Fibroblast of upper back skin (primary cell): ENCODE measurements at places on chromosomes 5 and 9.
A peak's percentile ranks its signal among the peaks of the same experiment; 100 is the strongest.

DNA sequence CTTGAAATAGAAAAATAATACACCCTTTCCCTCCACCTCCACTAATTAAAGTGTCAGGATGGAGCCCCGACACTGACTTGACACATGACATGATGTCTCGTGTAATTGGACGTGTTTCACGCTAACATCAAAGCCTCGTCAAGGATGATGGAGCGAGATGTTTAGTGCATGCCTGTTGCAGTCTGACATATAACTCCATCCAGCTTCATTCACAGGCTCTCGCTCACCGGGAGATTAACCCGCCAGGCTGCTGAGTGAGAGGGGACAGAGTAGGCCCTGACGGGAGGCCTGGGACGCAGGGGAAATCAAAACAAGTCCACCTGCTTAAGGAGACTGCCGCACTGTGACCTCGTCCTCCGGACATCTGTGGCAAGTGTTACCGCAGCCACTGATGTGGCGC lies 263.5 kb downstream of the SLIT3 start:
- DNase-seq, result no peak

- no peak for DNase-seq
These were observed 154.5 kb downstream of the YIPF5 start for GRCh38 chr5:144015961-144016360.

GRCh38 chr5:156201788-156202403 lies 125.1 kb upstream of the SGCD start:
- peak; percentile 92 for DNase-seq

DNA sequence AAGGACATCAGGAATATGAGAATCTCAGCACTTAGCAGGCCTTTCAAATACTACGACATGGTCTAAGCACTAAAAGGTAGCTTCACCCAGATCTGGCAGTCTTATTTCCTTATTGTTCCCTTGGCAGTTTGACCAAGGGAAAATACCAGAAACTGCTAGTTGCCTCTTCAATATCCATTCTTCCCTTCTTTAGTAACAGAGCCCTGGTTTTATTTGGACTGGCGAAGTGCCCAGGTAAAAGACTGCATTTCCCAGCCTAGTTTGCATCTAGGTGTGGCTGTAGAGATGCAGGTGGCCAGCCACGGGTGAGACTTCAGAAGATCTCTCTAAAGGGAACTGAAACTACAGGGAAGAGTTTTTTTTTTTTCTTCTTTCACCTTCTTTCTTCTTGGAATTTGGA lies 21.6 kb downstream of the DMRT2 start:
- DNase-seq, result no peak

- no peak for DNase-seq
These were observed 46.1 kb downstream of the PRR16 start for GRCh38 chr5:120510098-120510637.

DNA sequence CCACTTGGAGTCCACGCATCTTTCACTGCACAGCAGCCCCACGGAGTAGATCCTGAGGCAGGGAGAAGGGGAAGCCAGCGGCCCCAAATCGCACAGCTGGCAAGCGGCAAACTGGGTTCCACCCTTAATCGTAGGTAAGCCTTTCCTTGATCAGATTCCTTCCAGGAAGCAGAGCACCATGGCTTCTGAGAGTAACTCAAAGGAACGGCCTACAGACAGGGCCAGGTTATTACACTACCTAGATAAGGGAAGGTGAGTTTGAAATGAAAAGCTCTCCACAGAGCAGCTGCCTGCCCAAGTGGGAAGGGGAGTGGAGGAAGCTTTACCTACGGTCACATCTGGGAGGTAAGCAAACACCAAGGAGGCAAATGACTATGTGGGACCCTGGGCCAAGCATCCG lies 7.9 kb downstream of the DAP start:
- DNase-seq, result no peak

DNA sequence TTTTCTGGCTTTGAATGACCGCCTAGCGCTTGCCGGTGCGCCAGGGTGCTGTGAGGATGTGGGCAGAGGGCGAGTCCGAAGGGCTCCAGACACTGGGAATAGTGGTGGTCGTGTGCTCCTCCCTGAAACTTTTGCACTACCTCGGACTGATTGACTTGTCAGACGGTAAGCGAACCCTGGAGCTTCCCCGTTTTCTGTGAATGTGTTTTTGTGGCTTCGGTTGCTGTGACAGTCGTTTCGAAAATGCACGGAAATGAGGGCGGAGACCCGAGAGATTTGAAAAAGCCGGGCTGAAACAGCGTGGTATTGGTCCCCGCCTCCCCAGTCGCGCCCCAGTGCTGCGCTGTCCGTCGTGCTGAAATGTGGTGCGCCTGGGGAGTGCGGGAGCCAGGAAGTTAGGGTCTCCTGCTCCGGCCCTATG lies 102.5 kb upstream of the GABRP start:
- DNase-seq, result peak; percentile 37

GRCh38 chr5:158541536-158542297 lies 558.0 kb downstream of the EBF1 start:
- no peak for DNase-seq

DNA sequence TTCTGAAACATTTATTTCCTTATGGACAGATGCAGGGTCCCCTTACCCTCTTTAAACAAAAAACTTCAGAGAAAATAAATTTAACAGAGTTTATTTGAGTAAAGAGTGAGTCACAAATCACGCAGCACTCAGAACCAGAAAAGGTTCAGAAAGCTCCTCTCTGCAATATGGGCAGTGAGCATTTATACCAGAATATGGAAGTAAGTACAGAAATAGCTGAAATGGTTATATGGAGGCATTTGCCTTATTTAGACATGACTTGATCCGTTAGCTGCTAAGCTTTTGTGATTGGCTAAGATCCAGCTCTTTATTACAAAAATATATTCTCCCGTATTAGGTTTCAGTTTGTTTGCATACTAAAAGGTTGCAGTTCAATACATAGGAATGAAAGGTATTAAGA lies 1554.1 kb downstream of the EFNA5 start:
- DNase-seq, result peak; percentile 12

GRCh38 chr5:64437496-64437895 lies 68.3 kb upstream of the RGS7BP start:
- DNase-seq, result no peak

DNA sequence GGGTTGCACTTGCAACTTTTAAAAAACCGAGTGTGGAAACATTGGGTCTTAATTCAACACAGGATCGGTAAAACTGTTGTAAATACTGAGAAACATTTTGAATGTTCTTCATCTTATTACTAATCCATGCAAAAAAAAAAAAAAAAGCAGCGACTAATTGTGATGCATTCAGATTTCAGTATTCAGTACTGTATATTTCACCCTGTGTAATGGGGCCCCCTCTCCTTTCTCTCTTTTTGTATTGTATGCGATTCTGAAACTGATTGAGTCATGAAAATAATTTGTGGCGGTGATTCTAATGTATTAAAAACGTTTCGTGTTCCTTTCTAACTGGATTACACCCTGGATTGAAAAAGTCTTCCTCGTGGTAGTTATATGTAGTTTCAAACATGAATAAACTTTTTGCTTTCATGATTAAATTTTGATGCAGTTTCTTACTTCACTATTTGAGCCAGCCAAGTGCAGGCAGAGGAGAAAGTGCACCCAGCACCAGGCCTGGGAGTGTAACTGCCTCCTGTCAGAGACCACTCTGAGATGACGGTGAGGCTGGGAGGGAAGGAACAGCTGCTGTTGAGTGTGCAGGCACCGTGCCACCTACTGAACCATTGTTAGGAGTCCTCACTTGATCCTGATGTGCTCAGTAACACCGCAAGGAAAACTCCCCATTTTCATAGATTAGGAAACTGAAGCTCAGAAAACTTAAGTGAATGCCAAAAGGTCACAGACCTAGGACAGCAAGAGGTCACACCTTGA lies 220.0 kb downstream of the PBX3 start:
- DNase-seq, result no peak

DNA sequence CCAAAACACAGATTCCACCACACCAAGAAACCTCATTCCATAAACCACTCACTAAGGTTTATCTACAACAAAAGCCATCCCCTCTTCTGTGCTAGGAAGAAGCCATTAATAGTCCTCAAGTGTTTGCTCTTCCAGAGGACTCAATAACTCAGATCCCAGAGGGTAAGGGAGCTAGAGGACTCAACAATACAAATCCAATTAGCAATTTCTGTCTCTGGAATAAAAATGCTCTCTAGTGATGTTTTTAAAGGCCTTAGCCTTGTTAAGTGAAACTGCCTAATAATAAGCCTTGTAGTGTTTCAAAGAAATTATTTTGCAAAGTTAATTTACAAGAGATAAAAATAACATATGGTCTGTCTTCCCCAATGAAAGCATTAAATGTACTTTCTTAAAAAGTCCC lies 942.4 kb downstream of the CDH12 start:
- no peak for DNase-seq

DNA sequence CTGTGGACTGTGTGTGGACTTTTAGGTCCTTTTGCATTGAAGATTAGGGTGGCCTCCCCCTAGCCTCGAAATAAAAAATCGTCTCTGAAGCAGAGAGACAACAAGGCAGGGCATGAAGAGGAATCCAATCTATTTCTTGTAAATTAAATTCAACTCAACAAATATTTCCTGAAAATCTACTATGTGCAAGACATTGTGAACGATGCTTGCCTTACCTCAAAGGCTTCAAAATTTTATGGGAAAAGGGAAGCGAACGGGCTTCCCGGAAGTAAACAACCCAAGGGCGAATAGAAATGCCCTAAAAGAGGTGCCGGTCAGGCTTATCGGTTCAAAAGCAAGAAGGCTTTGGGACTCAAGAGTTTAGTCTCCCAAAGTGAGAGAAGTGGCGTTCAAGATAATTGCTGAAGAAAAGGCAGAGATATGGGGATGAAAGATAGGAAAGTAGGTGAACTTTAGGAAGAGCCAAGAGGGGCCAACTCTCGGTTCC lies 525 bp downstream of the KIF24 start:
- DNase-seq, result no peak

GRCh38 chr5:61482980-61483379 lies 150.9 kb downstream of the ZSWIM6 start:
- DNase-seq, result no peak

DNA sequence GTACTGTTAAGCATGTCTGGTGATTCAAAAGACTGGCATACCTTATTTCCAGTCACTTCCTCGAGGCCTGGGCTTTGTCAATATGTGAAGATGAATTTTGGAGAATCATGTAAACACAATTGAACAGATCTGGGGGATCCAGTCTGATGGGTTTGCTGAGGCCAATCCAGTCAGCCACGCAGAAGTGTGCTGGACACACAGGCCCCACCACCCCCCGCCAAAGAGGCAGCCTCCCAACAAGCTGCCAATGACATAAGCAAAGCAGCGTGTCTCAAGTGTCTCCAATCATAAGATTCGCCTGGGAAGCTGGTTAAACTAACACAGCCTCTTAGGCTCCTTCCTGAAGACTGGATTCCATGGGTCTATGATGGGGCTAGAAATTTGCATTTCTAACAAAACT lies 192.9 kb upstream of the KLF9 start:
- no peak for DNase-seq

DNA sequence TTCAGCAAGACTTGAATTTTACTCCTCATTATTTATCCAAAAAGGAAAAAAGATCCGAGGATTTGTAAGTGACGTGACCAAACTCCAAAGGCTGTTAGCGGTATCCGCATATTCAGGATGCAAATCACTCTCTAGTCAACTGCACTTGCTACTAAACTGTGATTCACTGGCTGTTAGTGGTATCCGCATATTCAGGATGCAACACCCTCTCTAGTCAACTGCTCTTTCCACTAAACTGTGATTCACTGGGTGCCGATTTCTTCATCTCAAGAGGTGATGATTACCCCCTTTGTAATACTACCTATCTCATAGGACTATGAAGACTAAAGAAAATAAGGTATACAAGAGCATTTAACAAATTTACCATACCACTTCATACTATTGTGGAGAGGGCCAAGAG lies 5.7 kb downstream of the MAPKAP1 start:
- peak; percentile 54 for DNase-seq

GRCh38 chr9:108496846-108497245 lies 358.9 kb downstream of the ACTL7B start:
- no peak for DNase-seq

GRCh38 chr5:79842991-79843390 lies 148.1 kb downstream of the MTX3 start:
- no peak for DNase-seq

DNA sequence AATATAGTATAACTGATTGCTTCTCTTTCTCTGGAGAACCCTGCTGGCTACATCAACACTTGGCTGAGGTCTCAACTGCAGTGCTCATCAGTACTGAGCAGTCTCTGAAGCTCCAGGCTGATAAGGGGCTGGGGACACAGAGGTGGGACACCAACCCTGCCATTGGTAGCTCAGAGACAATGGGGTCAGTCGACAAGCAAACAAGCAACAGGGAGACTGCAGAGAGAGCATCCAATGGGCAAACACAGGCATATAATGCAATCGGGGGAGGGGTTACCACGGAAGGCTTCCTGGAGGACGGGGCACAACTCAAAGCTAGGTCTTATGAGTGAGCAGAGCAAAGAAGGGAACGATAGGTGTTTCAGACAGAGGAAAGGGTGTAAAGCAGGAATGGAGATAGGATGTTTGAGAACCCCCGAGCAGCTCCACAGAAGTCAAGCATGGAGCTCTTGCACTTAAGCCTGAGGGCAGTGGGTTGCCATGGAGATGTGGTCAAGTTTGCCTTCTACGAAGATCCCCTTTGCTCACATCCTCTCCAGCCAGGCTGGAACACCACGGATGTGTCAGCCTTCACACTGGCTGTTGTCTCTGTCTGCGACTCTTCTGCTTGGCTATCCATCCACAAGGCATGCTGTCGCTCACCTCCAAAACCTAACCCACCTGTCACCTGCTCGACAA lies 21.5 kb upstream of the AKNA start:
- peak; percentile 43 for DNase-seq

DNA sequence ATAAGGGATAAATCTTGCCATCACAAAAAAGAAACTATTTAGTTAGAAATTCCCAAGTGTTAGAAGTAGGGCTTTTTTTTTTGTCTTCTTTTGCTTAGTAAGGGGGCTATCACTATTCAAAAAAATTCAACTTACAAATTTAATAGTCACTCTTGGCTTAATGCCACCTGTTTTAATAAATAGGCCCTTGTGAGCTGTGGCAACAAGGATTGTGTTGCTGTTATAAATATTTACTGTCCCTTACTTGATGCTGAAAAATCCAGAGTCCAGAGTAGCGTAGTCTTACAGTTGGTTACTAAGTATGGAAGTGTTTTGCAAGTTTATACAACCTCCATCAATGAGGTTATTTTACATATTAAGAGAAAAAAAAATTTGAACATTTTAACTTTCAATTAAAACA lies 21.4 kb upstream of the CEP78 start:
- DNase-seq, result no peak

GRCh38 chr9:121975801-121976277 lies 117.3 kb downstream of the TTLL11 start:
- peak; percentile 50 for DNase-seq

DNA sequence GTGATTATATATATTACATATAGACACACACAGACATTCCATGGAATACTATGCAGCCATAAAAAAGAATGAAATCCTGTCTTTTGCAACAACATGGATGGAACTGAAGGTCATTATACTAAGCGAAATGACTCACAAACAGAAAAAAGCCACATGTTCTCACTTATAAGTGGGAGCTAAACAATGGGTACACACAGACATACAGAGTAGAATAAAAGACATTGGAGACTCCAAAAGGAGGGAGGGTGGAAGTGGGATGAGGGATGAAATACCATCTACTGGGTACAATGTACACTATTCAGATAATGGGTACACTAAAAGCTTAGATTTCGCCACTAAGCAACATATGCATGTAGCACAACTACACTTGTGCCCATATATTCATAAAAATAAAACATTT lies 170.0 kb upstream of the RGMB start:
- no peak for DNase-seq
